ENCODE measurements at places on chromosomes 4 and X.

- no peak for DNase-seq
Observed at GRCh38 chr4:27006646-27007045, 146.0 kb downstream of the STIM2 start.

DNA sequence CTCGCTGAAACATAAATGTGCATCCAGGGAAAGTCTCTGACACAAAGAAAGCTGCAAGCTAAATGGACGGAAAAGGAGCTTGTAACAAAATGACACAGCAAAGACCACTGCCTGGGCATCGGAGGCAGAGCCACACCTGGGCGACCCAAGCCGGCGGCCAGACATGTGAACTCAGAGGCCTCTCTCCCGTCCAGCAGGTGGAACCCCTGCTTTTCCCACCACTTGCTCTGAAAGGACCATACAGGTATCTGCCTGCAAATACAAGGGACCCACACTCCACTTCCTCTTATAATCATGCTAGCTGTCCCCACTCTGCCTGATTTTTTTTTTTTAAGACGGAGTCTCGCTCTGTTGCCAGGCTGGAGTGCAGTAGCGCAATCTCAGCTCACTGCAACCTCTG is 12.0 kb downstream of the CPLX1 start:
- DNase-seq = no peak

DNA sequence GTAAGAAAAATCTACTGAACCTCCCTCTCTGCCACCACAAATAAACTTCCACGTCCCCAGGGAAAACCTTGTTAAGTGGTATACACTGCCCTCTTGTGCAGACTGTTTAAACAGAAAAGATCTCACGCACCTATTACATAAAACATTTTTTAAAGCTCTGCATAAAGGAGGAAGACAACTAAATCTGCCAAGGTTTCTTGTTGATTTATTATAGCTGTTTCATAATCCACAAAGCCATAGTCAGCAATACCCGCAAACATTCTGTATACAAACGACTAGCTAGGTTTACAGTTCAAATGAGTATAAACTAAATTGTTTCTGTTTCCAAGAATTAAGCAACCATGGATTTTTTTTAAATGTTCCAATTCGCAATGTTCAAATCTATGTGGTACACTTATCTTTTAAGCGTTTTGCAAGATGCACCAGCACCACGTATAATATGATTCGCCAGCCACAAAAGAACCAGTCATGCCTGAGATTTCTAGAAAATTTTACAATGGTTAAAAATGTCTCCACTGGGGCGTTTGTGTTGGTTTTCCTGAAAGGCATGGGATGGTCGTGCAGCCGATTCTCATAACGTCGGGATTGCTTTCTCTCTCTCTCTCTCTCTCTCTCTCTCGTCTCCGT is 164.6 kb downstream of the PRKX start:
- DNase-seq = no peak

DNA sequence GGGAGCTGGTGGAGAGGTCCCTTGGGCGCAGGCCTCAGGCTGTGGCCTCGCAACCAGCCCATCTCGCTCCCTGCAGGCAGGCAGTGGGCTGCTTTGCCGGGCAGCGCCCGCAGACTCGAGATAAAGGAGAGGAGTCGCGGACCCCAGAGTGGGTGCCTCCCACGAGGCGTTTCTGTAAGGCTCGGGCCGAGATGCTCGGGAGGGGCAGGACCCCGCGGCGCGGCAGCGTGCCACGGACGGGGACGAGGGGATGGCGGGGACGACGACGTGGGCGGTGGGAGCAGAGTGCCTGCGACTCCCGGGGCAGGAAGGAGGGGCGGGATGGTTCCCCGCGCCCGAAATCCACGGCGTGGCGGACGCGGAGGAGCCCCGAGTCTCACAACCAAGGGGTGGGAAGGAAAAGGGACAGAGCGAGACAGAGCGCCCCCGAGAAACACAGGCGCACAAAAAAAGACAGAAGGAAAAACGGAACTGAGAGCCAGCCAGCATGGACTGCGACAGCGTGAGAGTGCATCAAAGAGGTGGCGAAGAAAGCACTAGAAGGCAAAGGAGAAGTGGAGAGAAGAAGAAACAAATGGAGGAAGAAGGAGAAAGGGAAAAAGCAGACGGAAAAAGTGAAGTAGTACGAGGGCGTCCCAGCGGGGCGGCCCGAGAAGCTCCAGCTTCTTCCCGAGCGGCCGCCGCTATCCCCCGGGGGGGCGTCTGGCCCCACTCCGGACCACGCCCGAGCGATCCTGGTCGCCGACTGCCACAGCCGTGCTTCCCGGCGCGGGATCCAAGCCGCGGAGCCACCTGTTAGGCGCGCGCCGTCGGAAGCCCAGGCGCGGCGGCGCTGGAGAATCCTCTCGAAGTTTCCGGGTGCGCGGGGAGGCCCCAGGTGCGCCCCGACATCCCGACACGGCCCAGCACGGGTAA is 1.5 kb downstream of the BEND4 start:
- DNase-seq = no peak

GRCh38 chr4:121675715-121676114 is 21.1 kb downstream of the ANXA5 start:
- DNase-seq = no peak

- no peak for DNase-seq
Observed at GRCh38 chr4:158998624-158999023, 104.3 kb upstream of the RAPGEF2 start.

DNA sequence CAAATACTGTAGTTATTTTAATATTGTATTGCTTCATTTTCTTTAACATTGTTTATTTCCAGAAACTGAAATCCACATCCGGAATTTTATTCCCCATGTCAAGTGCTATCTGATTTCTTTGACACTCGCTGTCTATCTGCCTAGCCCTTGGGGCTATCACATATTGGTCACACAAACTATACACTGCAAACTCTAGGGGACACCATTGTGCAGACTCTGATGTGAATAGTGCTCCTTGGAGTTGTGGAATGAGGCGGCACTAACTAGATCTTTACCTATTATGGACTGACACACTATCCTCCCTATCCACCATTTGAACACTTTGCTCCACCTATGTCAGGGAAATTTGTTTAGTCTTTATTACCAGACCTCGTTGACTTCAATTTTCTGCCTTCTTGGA is 534.5 kb downstream of the GLUD2 start:
- DNase-seq = no peak

- DNase-seq = no peak
Observed at GRCh38 chrX:4830880-4831557, 1117.6 kb upstream of the PRKX start.

GRCh38 chr4:148757171-148757570 is 315.0 kb upstream of the NR3C2 start:
- DNase-seq = no peak

DNA sequence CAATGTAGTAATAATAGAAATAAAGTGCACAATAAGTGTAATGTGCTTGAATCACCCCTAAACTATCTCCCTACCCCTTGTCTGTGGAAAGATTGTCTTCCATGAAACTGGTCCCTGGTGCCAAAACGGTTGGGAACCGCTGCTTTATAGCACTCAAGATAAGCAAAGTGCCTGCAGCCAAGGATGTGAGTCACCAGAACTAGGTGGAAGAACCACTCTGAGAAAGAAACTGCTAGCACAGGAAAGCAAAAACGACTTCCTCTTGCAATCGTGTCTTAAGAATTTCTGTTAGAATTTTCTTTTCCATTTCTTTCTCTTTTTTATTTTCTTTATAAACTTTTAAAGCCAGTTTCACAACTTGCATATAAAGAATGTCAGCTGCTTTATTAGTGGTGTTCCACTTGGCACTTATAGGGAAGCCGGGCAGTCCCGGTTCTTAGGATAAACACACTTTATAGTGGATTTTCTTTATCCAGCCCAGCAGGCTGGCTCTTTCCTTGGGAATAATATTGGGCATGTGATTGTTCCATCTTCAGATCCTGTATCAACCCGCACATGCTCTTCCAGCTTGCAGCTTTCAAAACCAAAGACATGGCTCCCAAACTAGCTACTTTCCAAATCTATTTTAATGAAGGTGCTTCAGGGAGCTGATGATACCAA is 32.3 kb upstream of the CXCL8 start:
- DNase-seq = no peak

GRCh38 chr4:181536811-181537434 is 706.3 kb upstream of the TENM3 start:
- DNase-seq = no peak

DNA sequence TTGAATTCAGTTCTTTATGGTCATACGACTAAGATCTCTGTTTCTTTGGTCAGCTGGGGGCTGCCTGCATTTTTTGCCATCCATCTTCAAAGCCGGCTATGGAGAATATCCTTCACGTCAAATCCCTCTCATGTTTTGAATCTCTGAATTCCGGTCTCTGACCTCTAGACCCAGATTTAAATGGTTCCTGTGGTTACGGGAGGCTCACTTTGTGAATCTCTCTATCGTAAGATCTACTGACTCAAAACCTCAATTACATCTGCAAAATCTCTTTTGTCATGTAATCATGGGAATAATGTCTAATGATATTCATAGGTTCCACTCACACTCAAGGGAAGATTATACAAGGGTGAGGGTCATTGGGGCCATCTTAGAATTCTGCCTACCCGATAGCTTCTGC is 5.7 kb upstream of the MPC1L start:
- no peak for DNase-seq

GRCh38 chr4:139986689-139987501 is 167.1 kb downstream of the MAML3 start:
- no peak for DNase-seq

GRCh38 chr4:183172881-183173280 is 73.8 kb downstream of the WWC2 start:
- DNase-seq = no peak

GRCh38 chrX:109537324-109537665 is 651 bp downstream of the NXT2 start:
- DNase-seq = no peak

DNA sequence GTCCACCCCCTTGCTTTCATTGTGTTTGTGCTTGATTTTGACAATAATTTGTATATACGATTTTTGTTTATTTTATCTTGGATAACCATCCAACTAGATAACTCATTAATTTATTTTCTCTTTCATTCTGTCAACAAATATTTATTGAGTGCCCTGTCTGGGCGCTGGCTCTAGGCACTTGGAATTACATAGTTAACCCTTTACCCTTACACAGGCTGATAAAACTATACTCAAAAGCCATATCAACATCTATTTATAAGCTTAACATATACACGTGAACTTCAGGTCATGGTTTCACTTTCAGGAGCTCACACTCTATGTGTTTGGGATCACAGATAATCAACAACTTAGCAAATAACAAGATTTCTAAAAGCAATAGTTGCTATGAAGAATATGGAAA is 226.3 kb upstream of the PPARGC1A start:
- no peak for DNase-seq

DNA sequence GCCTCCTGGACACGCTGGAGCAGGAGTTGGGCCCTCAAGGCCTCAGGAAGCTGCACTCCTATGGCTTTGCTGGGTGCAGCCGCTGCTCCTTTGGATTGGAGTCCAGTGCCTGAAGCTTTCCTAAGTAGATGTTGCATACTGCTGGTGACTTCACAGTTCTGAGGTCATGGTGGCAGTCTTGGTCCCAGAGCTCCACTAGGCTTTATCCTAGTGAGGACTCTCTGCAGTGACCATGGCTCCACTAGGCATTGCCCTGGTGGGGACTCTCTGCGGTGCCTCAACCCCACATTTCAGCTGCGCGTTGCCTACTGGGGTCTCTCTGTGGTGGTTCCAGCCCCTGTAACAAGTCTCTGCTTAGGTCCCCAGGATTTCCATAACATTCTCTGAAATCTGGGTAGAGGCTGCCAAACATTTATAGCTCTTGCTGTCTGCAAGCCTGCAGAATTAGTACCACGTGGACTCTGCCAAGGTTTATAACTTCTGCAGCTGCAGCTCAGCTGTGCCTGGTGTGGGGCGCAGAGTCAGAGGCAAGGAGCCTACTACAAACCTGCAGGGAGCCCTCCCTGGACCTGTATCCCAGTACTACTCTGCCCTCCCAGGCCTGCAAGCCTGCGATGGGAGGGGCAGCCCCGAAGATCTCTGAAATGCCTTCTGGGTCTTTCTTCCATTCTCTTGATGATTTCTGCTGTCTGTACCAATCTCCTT is 46.0 kb upstream of the NFKB1 start:
- DNase-seq = no peak

DNA sequence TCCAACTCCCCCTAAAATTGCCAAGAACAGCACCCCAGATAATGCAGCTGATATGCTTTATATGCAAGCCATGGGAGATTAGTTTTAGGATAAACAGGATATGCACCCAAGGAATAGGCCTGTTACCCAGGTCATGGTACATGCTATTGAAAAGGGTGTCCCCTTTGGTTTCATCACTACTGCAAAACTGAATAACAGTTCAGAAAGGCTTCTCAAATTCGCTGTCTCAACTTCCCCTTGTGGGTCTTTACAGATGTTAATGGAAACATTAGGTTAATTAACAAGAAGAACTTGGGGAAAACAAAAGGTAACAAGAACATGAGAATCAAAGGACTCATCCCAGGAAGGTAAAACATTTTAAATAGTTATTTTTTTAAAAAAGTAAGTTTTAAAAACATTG is 318.7 kb downstream of the PRR32 start:
- no peak for DNase-seq

GRCh38 chrX:4320436-4320947 is 607.0 kb upstream of the PRKX start:
- DNase-seq = no peak

- DNase-seq = no peak
Observed at GRCh38 chr4:69617083-69617694, 22.3 kb downstream of the UGT2A2 start.

GRCh38 chr4:104345598-104346242 is 149.0 kb downstream of the CXXC4 start:
- DNase-seq = no peak

GRCh38 chrX:105314458-105314857 is 94.0 kb upstream of the TEX13A start:
- DNase-seq = no peak

GRCh38 chrX:2311501-2311900 is 189.3 kb downstream of the DHRSX start:
- DNase-seq = no peak

DNA sequence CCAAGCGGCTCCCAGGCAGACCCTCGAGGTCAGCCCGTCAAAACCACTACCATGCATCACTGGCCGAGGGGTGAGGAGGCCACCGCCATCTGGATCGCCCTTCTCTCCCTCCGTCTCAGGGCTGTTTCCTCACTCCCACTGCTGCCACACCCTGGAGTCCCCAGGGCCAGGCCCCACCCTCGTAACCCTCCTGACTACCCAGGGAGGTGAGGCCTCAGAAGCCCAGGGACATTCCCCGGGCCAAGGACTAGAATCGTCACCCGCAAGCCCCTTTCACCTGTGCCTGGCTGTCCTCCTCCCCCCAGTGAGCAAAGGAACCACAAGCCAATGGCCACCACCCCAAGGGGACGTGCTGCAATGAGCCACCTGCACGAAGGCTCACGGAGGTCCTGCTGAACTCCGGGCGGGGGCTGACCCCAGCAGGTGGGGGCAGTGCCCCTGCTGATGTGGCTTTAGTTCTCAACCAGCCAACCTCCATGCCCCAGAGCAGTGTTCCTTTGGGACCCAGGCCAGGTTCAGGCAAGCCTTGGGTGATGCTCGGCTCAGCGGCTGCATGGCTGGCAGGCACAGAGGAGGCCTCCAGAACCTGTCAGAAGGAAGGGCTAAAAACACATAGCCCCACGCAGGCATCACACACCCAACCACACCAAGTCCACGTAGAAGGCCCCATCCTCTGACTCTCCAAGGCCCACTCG is 23.8 kb downstream of the PPP2R2C start:
- DNase-seq = no peak

GRCh38 chr4:173494013-173494970 is 35.7 kb downstream of the HAND2 start:
- peak; percentile 43 for DNase-seq

Data from H54 (cell line).